Esophagus muscularis mucosa (tissue), 4 donors: ENCODE measurements at places on chromosomes 12 and 14. TPM values are rescaled to one million over a fixed set of nuclear protein-coding genes. Genes with fewer than 3 reads are reported as not detected.

DNA sequence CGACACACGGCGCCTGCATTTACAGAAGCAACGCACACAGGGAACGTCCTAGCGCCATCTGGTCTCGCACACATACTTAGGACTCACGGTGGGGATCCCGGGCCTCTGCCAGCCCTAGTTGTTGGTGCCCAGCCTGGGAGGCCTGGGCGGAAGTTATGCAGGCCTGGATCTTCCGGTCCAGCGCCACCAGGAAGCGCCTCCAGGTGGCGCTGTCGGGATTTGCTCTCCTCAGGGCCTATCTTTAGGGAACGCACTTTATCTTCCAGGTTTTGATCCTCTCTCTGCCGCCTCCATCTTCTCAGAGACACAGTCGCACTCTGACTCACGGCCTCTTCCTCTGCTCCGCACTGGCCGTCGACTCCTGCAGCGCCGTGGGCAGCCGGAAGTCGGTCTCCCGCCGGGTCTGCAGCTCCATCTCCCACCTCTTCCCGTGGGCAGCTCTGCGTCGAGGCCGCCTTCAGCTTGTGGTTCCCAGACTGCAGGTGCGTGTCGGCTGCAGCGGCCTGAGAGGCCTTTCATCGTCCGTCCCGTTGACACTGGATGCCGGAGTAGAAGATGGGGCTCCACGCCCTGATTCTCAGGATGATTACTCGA is 760.4 kb downstream of the TMEM121 start:
- no peak overlapping the region for H3K27ac ChIP-seq
- H3K27me3 ChIP-seq, result no peaks in the 10 kb centered on the region
- no peak for DNase-seq
- H3K4me1 ChIP-seq, result no peaks in the 10 kb centered on the region

The RBP5 gene
- total RNA-seq, result 0.46 TPM

DNA sequence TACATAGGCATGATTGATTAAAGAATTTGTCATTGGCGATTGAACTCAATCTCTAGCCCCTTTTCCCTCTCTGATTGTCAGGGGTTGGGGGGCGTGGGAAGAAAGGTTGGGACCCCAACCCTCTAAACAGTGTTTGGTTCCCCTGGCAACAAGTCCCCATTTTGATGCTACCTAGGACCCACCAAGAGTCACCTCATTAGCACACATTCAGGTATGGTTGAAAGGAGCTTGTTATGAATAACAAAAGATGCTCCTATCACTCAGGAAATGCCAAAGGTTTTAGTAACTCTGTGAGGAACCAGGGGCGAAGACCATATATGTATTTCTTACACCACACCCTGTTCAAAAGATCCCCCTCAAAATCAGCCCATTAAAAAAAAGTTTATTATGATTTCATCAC is 14.3 kb downstream of the RNF212B start:
- no peak overlapping the region for H3K27ac ChIP-seq
- no peak overlapping the region for H3K4me3 ChIP-seq
- H3K36me3 ChIP-seq, result no peaks in the 10 kb centered on the region

GRCh38 chr14:74142523-74142922 is 57.8 kb downstream of the LIN52 start:
- no peak overlapping the region for H3K27ac ChIP-seq
- no peak for DNase-seq
- peaks cover 18% of the 10 kb centered on the region for H3K4me1 ChIP-seq
- H3K4me3 ChIP-seq, result no peak overlapping the region

GRCh38 chr14:32012062-32012461 is 65.0 kb upstream of the ARHGAP5 start:
- H3K4me1 ChIP-seq, result peaks cover 9% of the 10 kb centered on the region
- no peak overlapping the region for H3K27ac ChIP-seq
- no peak overlapping the region for H3K4me3 ChIP-seq
- no peaks in the 10 kb centered on the region for H3K36me3 ChIP-seq

The DHH gene
- total RNA-seq, result 2.2 TPM
